AG09309 (cell line): ENCODE measurements at places on chromosomes 7 and 10.

- DNase-seq: no peak
Observed at GRCh38 chr10:88877298-88877697, 2.7 kb upstream of the STAMBPL1 start.

GRCh38 chr7:141557360-141557759 is 6.2 kb downstream of the AGK start:
- DNase-seq: no peak

GRCh38 chr10:84845628-84846261 is 517.4 kb downstream of the CCSER2 start:
- DNase-seq: no peak

GRCh38 chr7:124702385-124702784 is 63.2 kb downstream of the GPR37 start:
- no peak for DNase-seq

- DNase-seq: no peak
Observed at GRCh38 chr7:90402785-90403173, 482 bp upstream of the CLDN12 start.

GRCh38 chr7:29369909-29370488 is 175.4 kb downstream of the CHN2 start:
- no peak for DNase-seq
